ENCODE measurements at places on chromosomes 11 and 22. TPM values are rescaled to one million over a fixed set of nuclear protein-coding genes. Genes with fewer than 3 reads are reported as not detected.
A peak's percentile ranks its signal among the peaks of the same experiment; 100 is the strongest.

The SERHL2 gene
- total RNA-seq: 3.9 TPM

DNA sequence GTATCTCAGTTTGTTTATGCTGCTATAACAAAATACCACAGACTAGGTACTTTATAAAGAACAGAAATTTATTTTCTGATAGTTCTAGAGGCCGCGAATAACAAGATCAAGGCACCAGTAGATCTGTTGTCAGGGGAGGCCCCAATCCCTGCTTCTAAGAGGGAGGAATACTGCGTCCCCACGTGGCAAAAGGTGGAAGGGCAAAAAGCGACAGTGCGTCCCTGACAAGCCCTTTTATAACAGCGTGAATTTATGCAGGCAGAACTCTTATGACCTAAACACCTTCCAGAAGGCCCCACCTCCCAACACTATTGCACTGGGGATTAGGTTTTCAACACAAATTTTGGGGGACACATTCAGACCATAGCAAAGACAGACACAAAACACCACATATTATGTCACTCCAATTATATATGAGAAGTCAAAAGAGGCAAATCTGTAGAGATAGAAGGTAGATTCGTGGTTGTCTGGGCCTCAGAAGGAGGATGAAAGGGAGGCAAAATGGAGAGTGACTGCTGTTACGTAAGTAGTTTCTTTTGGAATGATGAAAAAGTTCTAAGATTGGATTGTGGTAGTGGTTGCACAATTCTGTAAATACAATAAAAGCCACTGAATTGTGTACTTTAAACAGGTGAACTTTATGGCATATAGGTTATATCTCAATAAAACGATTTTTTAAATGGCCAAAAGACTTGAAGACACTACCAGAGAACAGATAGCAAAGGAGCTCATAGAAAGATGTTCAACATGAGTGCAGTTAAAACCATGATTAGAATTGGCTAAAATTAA is 30.1 kb upstream of the TNRC6B start:
- DNase-seq: no peak

GRCh38 chr11:90423378-90423777 is 200.5 kb upstream of the CHORDC1 start:
- DNase-seq: no peak

The TRIM49 gene
- not detected for total RNA-seq

- peak; percentile 34 for DNase-seq
Observed at GRCh38 chr11:71301046-71301857, 48.9 kb upstream of the SHANK2 start.

The FOSL1 gene
- 4.9 TPM for total RNA-seq

The OR52E4 gene
- not detected for total RNA-seq

DNA sequence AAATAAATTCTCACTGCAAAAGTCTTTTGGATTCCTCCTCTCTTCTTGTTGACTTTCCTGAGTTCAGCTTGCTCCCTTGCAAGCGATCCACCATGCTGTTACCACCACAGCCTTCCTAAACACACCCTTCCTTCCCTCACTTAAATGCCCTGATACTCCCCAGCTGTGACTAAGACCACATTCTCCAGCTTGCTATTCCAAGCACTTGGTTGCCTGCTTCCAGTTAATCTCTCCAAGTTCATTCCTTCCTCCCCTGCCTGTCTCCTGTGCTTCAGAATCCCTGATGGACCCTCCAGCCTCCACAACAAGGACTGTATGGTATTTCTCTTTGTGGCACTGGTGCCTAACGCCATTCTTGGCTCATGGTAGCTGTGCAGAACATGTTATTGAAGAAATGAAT is 603.9 kb upstream of the CADM1 start:
- DNase-seq: no peak

DNA sequence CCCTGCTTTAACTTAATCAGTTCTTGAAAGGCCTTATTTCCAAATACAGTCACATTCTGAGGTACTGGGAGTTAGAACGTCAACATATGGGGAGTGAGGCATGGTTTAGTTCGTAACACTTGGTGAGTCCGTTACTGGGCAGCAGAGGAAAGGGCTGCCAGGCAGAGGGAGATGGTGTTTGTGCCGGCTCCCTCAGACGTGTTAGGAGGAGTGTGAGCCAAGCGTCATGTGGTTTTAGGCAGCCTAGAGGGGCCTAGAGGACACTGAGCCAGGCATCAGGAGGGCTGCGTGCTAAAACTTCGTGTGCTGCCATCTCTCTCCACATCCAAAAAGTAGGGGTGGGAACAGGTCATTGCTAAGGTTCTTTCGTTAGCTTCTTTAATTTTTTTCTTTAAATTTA is 10.2 kb downstream of the BCR start:
- no peak for DNase-seq

- DNase-seq: no peak
Observed at GRCh38 chr11:83779876-83780275, 493.7 kb upstream of the CCDC90B start.

All from right atrium auricular region (tissue), 2 donors.